ENCODE measurements at places on chromosomes 3 and 15.

DNA sequence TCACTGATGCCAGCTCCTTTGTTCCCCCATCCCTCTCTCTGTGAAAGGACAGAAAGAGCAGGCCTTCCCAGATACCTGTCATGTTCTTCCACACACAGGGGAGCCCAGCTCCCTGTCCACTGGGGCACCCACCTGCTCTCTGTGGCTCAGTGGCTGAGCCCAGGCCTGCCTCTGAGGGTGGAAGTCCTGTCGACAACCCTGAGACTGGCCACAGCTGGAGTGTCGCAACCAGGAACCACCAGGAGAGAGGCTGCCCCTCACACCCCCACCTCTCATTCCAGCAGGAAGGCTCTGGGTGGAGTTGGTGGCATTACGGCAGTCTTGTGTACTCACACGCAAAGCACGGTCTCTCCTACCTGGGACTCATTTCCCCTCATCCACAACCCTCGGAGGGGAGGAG is 66.3 kb downstream of the MEGF11 start:
- no peak for DNase-seq

- no peak for DNase-seq
These were observed 4.2 kb downstream of the IL17RD start for GRCh38 chr3:57160765-57161538.

DNA sequence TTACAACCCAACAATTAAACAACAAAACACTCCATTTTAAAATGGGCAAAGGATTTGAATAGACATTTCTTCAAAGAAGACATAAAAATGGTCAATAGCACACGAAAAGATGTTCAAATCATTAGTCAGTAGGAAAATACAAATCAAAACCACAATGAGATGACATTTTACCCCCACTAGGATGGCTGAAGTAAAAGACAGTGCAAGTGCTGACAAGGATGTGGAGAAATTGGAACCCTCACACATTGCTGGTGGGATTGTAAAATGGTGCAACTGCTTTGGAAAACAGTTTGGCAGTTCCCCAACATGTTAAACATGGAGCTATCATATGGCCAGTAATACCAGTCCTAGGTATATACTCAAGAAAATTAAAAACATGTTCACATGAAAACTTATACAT is 11.6 kb downstream of the GALNT15 start:
- DNase-seq: peak; percentile 36

- no peak for DNase-seq
These were observed 243.3 kb downstream of the FAM43A start for GRCh38 chr3:194928831-194929577.

- DNase-seq: no peak
These were observed 71.2 kb downstream of the GABRG3 start for GRCh38 chr15:27042230-27042629.

DNA sequence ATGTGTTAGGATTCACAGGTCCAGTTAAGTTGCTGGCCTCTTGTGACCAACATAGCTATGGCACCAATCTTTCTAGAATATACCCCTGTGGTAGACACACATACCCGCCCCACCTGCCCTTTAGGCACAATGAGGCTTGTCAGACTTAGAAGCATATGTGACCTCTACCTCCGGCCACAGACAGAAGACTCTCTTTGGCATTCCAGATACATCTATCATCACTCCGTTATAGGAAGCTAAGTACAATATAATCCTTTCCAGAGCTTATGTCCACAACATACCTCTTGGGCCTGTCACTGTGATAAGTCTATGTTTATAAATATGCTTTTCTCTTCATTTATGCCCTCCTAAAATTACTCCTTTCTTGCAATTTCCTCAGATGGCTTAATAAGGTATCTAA is 39.8 kb downstream of the CD47 start:
- peak; percentile 41 for DNase-seq

- peak; percentile 50 for DNase-seq
These were observed 309.8 kb downstream of the GBE1 start for GRCh38 chr3:81451611-81452010.

DNA sequence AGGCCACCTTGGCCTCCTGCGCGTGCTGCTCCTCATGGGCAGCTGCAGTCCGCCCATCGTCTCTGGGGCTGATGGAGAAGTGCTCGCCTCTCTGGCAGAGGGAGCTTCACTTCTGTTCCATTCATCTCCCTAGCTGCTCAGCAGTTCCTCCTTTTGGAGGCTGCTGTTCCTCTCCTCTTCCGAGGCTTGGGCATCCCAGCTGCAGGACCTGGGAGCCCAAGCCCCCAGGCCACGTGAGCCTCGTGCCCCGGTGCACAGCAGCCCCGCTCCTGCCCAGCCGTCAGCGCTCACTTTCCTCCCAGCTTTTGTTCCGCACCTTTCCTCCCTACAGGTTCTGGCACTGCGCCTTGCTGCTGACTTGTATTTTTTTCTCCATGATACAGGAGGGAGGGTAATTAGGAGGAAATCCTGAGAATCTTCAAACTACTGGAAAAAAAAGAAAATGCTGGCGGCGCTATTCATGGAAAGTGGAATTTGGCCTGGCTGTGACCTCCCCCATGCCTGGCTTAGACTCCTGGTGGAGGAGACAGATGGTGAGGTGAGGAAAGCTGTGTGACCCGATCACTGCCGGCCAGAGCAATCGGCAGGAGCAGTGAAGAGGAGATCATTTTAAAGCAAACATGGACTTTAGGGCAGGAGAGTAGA is 210.1 kb downstream of the CHST2 start:
- peak; percentile 62 for DNase-seq

GRCh38 chr3:142530296-142530695 is 48.2 kb downstream of the ATR start:
- DNase-seq: no peak

- DNase-seq: no peak
These were observed 7.4 kb upstream of the CHRNA3 start for GRCh38 chr15:78628227-78628626.

DNA sequence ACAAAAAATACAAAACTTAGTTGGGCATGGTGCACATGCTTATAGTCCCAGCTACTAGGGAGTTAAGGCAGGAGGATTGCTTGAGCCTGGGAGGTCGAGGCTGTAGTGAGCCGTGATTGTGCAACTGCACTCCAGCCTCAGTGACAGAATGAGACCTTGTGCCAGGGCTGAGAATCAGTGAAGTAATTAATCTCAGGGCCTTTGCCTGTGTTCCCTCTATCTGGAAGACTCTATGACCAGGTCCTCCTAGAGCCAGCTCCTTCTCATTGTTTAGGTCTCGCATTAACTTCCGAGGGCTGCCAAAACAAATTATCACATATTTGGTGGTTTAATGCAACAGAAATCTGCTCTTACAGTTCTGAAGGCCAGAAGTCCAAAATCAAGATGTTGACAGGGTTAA is 41.4 kb upstream of the FLNB start:
- peak; percentile 41 for DNase-seq

GRCh38 chr15:64755427-64755940 is 19.9 kb downstream of the RBPMS2 start:
- DNase-seq: no peak

GRCh38 chr3:196842567-196843434 is 24.9 kb upstream of the SENP5 start:
- no peak for DNase-seq

GRCh38 chr3:5188419-5189221 is 1.1 kb downstream of the EDEM1 start:
- peak; percentile 52 for DNase-seq

DNA sequence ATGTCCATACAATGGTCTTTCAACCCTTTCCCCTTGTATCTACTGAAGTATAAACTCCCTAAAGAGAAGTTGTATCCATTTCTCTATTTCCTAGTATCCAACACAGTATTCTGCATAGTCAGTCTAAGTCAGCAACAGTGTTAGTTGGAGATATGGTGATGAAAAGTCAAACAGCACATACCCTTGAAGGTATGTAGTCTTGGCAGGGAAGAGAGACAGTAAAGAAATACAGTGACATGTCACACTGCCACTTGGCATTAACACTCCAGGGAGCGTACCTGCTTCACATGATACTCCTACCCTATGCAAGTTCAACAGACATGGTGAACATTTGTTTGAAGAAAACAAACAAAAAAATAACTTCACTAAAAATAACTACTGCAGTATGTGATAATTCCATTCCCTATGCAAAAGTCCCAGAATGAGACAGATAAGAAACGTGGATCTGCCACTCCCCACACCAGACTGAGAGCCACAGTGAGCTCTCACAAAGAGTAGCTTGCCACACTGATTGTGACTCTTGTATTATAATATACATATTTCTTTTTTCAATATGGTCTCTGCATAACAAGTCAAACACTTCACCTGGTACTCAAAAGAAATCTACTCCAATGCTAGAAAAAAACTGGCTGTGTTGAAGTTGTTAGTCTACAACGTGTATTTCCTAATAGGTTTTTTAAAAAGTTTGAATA is 5.9 kb downstream of the PDCD10 start:
- DNase-seq: no peak

DNA sequence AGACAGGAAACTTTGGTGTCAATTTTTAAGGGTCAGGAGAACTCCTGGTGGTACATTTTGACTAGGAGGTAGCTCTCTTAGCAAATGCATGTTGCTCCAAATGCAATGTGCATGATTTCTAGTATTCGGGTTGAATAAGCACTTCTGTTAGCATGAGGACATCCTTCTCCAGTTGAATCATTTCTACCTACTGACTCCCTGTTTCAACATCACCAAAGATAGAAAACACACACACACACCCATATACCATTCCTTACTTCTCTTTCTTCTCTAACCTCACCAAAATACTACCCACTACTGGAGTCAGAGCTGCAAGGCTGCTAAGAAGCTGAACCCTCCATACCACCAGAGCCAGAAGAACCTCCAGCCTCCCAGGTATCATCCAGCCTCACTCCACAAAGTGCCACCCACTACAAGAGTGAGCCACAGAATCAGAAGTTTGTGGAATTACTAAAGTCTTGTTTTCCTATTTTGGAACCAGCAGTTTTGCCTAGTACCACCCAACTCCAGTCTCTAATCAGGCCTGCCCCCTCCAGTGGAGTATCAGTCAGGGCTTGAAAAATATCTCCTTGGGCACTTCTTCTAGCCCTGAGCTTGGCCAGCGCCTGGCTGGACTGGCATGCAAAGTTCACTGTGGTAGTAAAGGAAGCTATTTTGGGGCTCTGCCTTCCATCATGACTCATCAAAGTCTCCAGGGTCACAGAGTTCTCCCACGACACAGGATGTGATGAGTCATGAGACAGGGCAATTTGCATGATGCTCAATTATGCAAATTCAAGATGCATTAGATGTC is 110.3 kb downstream of the CYP19A1 start:
- peak; percentile 82 for DNase-seq

- peak; percentile 77 for DNase-seq
These were observed 900.1 kb downstream of the ROBO1 start for GRCh38 chr3:78867409-78868372.

- DNase-seq: no peak
These were observed 276.6 kb upstream of the CFAP20DC start for GRCh38 chr3:59326246-59327024.

- DNase-seq: peak; percentile 49
These were observed 4.8 kb upstream of the FBXW12 start for GRCh38 chr3:48367201-48367600.

DNA sequence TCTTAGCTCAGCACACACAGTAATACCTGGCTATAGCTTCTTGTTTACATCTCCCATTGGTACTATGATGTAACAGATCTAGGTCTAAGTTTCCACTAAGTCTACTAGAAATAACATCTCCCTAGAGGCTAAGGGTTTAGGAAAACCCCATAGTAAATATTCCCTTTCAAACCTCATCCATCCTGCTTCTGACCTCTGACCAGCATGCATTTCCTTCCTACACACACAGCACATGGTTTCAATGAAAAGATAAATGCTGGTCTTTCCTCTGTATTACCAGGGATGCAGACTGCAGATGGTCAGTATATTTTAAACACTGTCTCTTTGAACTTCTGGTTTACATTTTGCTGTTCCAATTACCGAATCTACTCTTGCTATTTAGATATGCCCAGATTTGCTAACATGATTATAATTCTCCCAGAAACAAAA is 96.6 kb downstream of the EFL1 start:
- peak; percentile 63 for DNase-seq

GRCh38 chr15:51622604-51623370 is at the start of gene DMXL2:
Gene DMXL2 (minus strand): TSS chr15:51622771. CDS start chr15:51622545, 226 bp downstream.
- peak; percentile 90 for DNase-seq

DNA sequence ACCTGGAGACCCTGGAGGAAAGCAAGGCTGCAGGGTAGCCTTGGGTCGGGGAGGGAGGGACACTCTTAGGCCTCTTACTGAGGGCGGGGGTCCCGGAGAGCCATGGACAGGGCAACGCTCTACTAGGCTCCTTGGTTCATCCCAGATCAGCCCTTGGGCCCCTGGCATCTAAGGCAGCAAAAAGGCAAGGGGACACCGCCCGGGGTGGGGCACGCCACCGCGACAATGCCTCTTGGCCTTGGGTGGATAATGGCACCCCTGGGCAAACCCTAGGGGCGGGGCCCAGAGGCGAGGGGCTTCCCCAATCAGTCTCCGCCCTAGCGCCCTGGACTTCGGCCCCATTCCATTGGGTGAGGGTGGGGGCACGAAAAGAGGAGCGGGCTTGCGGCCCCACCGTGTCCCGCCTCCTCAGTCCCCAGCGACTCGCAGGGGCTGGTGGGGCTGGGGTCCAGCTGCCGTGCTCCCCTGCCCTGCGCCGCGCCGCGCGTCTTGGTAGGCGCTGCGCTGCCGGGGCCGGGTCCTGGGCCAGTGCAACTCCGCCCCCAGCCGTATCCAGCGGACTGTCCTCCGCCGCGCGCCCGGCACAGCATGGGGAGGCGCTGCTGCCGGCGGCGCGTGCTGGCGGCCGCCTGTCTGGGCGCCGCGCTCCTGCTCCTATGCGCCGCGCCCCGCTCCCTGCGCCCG is at the start of gene CHST13:
Gene CHST13, plus strand, starts transcription at position 411 of the 684 bp plus-strand sequence. Its CDS starts 178 bp downstream, at position 589.
- DNase-seq: peak; percentile 36

- peak; percentile 55 for DNase-seq
These were observed at the start of gene ZNF385D for GRCh38 chr3:21750831-21751391. Gene ZNF385D (minus strand): TSS chr3:21751210. CDS start chr3:21750916, 294 bp downstream.

GRCh38 chr3:99764377-99764776 is 53.3 kb upstream of the CMSS1 start:
- DNase-seq: no peak

- DNase-seq: no peak
These were observed 224.1 kb downstream of the TPRG1 start for GRCh38 chr3:189395825-189396224.

- no peak for DNase-seq
These were observed 50.9 kb downstream of the CAPN7 start for GRCh38 chr3:15256861-15257341.

DNA sequence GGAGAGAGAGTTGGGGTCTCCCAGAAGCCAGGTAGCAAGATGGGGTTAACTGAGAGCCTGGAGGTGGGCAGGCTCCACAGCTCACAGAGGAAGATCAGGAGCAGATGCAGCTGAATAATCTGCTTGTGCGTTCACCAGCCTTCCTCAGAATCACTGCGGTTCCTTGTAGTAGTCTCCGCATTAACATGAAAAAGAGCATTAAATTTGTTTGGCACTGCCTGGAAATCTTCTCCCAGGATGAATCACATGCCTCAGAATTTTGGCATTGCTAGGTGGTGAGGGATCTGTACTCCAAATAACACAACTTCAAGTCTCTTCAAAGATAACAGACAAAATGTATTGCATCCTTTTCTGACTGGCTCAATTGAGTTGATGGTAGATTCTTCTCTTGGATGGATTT is 700.6 kb upstream of the ARRDC4 start:
- DNase-seq: no peak

DNA sequence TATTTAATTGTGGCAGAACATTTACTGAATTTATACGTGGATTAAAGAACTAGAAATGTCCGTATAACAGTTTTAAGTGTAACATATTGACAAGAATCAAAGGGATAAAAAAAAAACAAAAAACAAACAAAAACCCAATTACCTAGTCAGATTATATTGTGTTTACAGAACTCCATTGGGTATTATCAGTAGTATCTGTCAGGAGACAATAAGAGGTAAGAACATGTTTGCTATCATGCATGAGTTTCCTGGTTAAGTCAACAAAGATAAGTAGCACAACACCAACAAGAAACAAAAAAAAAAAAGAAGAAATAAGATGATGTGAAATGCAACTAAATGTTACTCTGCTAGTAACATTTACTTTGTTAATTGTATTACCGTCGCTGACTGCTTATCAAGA is 570.6 kb downstream of the ZBBX start:
- no peak for DNase-seq

All from choroid plexus epithelial cell (primary cell).